ENCODE measurements at places on chromosomes 12 and 14. TPM values are rescaled to one million over a fixed set of nuclear protein-coding genes. Genes with fewer than 3 reads are reported as not detected.

DNA sequence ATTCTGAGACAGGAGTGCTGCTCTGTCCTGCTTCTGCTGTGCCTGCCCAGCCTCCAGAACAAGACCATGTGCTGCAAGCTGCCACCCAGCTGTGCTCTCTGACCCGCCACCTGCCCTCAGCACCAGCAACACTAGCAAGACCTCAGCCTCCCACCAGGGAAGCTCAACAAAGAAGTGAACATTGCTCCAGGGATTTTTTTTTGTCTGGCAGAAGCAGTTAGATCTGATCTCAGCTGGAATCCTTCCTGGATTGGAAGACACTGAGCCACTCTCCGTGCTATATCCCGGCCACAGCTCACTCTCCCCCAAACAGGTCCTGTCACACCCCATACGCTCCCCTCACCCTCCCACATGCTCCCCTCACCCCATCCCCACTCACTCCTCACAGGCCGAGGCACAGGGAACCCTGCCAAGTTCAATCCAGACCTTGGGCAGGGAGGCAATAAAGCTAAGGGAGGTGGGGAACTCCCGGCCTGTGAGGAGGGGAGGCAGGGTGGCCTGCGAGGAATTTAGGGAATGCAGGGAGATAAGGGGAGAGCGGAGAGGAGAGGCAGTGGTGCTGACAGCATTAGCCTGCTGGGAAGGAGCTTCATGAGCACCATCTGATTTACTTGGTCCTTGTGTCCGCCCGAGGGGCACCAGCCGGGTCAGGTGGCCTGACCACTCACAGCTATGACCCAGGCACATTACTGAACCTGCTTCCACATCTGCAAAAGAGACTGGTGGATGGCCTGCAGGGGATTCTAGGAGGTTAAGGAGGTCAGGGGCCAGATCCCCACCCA is 29.7 kb downstream of the CCDC85C start:
- DNase-seq, result no peak

GRCh38 chr14:55583942-55584468 is 4.0 kb downstream of the KTN1 start:
- no peak for DNase-seq

DNA sequence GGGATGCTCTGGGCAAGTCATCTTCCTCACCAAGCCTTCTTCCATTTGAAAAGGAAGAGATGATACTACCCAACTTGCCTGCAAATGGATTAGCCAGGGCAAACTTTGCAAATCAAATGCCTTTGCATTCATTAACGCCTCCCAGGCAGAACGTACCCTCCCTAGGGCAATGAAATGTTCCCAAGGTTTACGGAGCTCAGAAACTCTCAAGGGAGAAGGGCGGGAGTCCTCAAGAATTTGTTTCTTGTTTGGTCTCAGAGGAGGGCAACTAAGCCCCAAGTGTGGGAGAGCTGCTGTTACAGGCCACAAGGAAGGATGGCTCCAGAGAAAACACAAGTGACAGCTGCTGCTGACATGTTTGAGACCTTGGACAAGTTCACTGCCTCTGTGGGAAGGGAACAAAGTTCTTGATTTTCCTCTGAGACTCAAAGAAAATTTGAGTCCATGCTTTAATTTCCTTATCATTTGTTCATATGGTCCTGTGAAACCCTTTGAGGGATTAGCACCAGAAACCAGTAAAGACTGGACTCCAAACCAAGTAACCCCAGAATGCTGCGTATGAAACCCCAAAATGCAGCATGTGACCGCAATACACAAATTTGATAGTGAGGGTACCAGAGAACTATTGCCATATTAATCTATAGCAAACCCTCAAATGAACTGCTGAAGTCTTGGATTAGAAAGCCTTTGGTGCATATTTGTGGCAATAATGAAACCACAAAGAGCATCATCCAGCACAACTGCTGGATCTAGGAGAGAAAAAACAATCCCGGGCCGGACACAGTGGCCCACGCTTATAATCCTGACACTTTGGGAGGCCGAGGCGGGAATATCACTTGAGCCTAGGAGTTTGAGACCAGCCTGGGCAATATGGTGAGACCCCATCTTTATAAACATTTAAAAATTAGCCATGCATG is 22.9 kb downstream of the SPTB start:
- peak; percentile 13 for DNase-seq

The PTPN6 gene
- not detected for total RNA-seq

The KLHDC2 gene
- 37.7 TPM for total RNA-seq
